Cardiac muscle cell (in vitro differentiated cells and primary cell): ENCODE measurements at places on chromosomes 16 and 17. TPM values are rescaled to one million over a fixed set of nuclear protein-coding genes. Genes with fewer than 3 reads are reported as not detected.

- no peak for DNase-seq
These were observed 3.6 kb downstream of the SDK2 start for GRCh38 chr17:73640691-73641090.

DNA sequence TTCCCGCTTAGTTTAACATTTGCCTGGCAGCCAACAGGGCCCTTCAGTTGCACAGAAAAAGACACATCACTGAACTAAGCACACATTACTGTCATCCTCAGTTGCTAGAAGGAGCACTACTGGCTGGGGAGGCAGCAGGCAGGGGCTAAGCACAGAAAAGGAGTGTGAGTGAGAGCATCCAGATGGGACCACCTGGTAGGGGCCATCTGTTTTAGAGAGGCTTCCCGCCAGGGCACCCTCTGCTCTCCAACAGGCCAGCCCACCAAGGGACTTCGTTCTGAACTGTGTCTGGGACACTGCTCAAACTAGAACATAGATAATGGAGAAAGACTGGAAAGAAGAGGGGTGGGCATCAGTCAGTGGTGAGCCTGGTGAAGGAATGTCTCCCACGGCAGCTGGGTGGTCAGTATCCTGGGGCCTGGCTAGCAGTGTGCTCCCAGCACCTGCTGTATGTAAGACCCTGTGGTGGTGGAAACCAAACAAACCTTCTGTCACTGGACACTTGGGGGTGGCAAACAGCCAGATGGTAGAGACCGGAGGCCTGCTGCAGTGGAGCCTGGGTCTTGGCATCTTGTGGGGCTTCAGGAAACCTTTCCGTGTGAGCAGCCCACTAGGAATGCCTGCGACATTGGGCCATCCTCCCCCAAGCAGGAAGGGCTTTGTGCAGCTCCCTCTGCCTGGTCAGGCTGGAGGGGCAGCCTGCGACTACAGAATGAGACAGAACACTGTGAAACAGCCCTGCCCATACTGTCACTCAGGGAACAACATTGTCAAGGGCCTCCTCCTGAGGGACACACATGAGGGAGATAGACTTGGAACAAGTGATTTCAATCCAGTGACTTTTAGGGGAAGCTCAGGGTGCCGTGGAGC is 12.8 kb upstream of the RANGRF start:
- no peak for DNase-seq

The ZNF785 gene
- total RNA-seq = 19.3 and 25.5 TPM in 2 replicates

DNA sequence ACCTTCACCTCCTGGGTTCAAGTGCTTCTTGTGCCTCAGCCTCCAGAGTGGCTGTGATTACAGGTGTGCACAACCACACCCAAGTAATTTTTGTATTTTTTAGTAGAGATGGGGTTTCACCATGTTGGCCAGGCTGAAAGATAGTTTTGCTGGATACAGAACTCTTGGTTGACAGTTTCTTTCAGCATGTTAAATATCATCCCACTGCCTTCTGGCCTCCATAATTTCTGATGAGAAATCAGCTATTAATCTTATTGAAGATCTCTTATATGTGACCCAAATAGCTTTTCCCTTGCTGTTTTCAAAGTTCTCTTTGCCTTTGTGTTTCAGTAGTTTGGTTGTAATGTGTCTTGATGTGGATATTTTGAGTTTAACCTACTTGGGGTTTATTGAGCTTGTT is 50.3 kb upstream of the BRD7 start:
- no peak for DNase-seq
